ENCODE measurements at places on chromosomes 1 and 21.

DNA sequence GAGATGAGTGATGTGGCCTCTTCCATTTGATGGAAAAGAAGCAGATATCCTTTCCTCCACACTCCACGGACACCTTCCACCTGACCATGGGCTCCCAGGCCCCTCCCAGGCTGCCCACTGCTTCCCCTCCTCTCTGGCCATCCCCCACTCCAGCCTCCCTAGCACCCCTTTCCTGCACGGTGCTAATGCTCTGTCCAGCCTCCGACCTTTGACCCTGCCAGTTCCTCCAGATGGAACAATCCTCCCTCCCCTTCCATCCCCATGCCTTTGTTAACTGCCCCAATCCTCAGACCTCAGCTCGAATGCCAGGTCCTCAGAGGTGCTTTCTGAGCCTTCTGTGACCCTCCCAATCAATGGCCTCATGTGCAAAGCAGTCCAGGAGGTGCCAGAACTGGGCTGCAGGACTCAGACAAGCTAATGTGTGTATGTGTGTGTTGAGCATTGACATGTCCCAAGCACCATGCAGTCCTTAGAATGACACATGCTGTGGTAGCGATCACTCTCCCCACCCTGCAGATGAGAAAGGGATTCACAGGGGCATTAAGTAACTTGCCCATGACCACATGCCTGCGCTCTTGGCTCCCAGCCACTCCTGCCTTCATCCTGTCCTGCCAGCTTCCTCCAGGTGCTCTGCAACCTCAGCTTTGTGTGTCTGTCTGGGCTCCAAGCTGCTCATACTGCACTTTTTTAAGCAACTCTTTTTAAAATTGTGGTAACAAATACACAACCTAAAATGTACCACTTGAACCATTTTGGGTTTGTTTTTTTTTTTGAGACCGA, 63.5 kb upstream of the EDN2 start:
- DNase-seq, result no peak

GRCh38 chr1:37931102-37931360, 15.8 kb downstream of the INPP5B start:
- no peak for DNase-seq

GRCh38 chr1:39105841-39106765, 80.0 kb downstream of the NDUFS5 start:
- peak; percentile 41 for DNase-seq

DNA sequence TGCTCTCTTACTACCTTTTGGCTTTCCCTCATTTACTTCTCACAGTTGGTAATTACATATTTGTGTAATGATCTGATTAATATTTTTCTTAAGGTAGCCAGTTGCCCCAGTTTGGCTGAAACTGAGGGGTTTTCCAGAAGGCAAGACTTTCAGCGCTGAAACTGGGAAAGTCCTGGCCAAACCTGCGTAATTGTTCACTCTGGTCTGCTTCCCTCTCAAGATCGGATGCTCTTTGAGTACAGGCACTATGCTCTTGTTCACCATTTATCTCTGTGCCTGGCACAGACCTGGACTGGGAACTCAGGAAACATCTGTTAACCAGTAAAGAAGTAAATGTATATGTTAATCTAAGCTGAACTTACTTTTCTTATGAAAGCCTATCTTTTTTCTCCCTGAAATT, 209.6 kb upstream of the HOOK1 start:
- DNase-seq, result no peak

- peak; percentile 43 for DNase-seq
These were observed 35.8 kb downstream of the S100B start for GRCh38 chr21:46569081-46569480.

- DNase-seq, result peak; percentile 34
These were observed 26.5 kb downstream of the NFYC start for GRCh38 chr1:40717955-40718354.

GRCh38 chr1:153035211-153035610, 4.2 kb downstream of the SPRR1B start:
- no peak for DNase-seq

DNA sequence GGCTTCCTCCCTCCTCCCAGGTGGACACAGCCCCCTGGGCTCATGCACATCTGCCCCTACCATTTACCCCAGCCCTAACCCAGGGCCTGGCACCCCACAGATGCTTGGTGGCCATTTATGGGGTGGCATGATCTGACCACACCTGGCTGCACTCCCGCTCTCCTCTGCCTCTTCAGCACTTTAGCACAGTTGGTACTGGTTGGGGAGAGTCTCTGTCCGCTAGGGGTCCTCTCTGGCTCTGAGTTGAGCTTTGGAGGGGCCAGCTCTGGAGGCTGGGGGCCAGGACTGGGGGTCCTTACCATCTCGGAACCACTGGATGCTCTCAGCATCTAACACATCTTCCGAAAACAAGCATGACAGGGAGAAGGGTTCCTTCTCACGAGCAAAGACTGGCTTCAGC, 17.4 kb downstream of the MYOM3 start:
- DNase-seq, result no peak

All from fibroblast of upper back skin (primary cell).